ENCODE measurements at places on chromosomes 2 and 18.
A peak's percentile ranks its signal among the peaks of the same experiment; 100 is the strongest.

- DNase-seq = no peak
Observed at GRCh38 chr2:65390134-65390533, 42.3 kb downstream of the SPRED2 start.

DNA sequence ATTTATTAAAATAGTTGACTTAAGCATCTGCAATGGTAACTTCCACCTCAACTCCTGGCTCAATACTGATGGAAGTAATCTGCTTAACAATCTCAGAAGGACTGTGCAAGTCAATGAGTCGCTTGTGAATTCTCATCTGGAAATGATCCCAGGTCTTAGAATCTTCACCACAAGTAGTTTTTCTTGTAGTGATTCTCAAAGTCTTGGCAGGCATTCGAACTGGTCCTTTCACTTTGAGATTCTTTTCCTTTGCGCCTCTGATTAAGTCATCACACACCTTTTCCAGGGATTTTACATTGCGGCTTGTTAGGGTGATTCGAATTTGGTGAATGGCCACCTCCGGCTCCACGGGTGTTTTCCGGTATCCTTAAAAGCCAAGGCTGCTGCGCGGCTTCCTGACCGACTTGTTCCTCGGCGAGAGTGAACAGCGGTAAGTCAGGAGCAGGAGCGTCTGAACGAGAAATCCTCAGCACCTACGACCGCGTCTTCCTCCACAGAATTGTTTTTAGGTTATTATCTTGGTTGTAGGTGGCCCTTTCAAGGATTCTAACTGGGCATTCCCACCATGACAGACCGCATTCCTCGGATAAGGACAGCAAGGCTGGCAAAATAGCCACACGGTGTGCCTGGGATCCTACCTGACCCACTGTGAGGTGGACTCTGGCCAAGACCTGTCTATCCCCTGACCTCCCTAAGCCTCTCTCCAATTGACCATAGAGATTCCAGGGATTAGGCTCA is 23.8 kb upstream of the SLC20A1 start:
- DNase-seq = no peak

DNA sequence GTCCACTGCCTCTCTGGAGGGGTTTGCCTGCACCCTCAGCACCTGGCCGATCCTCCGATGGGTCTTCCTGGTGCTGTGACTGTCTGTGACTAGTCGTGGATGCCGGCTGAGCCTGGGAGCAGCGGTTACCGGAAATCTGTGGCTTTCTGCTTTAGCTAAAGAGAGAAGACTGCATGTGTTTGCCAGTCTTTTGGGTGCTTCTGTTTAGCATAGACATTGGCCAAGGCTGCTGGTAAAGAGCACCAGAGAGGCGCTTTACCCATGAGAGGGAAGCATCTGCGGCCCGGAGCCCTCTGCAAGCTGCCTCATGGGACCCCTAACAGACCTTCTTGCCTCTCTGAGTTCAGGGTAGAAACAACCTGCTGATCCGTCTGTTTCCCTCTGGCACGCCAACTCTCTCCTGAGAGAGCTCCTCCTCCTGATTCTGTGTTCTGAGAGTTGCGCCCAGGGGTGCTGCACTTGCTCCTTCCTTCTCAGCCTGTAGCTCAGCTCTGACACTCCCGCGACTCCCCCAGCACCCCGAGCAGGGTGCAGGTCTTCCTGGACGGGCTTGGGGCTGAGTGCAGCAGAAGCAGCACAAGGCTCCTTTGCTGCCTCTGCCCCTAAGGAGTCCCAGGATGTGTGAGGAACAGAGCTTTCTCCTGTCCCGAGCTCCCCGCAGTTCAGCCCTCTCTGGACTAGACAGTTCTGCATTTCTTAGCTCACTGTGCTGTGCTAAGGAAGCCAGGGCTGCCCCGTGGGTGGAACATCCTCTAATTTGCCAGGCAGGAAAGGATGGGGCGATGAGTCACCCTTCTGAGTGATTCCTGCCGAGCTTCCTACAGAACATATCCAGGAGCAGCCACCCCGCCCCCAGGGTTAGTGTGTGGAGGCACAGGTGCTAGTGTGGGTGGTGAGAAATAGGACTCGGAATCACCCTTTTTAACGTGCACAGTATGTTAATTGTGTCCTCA is 203.2 kb downstream of the SH3RF3 start:
- DNase-seq = no peak

GRCh38 chr2:8529706-8530277 is 152.1 kb upstream of the ID2 start:
- no peak for DNase-seq

- DNase-seq = no peak
Observed at GRCh38 chr18:54743605-54743995, 84.7 kb upstream of the RAB27B start.

- no peak for DNase-seq
Observed at GRCh38 chr2:67412424-67412823, 15.3 kb downstream of the ETAA1 start.

DNA sequence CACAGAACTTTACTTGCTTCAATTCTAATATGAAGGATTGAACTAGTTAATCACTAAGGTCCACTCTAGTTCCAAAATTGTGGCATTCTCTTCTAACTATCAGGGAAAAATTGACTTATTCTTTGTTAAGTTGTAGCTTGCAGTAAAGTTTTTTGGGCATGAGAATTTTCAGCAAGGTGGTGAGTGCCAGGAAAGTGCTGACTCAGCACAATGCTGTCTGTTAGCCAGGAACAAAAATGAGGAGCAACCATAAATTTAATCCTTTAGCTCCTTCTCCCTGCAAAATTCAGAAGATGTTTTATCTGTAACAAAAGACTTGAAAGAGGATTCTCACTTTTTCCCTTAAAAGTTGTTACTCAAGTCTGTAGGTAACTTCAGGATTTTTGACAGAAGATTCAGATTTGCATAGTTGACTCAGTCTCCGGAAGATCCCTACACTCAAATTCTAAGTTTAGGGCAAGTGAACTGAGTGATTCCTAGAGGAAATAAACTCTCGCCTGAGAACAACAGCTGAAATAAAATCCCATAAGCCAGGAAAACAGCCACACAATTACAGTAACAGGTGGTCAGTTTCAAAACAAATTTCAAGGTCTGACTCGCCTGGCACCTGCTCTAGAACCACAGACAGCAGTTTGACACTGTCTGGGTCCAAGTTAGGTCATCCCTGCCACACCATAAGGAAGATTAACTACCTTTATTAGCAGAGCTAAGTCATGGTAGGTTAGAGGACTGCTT is 20.2 kb upstream of the DARS1 start:
- no peak for DNase-seq

GRCh38 chr2:9707008-9707407 is 76.2 kb upstream of the YWHAQ start:
- peak; percentile 50 for DNase-seq

- DNase-seq = no peak
Observed at GRCh38 chr2:9844036-9844483, 786 bp downstream of the TAF1B start.

- DNase-seq = no peak
Observed at GRCh38 chr2:237121321-237121720, 35.6 kb downstream of the COPS8 start.

DNA sequence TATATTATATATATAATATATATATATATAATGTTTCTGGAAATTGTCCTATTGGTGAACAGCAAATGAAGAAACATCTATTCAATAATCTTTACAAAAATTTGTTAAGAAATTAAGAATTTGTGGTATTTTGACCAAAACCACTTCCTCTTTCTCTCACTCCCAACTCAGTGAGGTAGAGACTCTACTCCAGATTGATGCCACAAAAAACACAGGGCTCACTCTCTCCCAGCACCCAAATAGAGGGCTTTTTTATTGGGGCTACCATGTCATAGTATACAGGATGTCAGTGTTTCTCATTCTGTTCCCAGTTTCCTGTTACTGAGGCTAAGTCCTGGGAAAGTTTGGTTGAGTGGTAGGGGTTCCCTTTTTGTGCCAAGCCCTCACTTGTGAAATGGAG is 1155.4 kb downstream of the BCL11A start:
- DNase-seq = no peak

- DNase-seq = peak; percentile 46
Observed at GRCh38 chr2:197184959-197185586, 125.5 kb downstream of the ANKRD44 start.

- no peak for DNase-seq
Observed at GRCh38 chr2:216583147-216583546, 50.1 kb upstream of the IGFBP2 start.

DNA sequence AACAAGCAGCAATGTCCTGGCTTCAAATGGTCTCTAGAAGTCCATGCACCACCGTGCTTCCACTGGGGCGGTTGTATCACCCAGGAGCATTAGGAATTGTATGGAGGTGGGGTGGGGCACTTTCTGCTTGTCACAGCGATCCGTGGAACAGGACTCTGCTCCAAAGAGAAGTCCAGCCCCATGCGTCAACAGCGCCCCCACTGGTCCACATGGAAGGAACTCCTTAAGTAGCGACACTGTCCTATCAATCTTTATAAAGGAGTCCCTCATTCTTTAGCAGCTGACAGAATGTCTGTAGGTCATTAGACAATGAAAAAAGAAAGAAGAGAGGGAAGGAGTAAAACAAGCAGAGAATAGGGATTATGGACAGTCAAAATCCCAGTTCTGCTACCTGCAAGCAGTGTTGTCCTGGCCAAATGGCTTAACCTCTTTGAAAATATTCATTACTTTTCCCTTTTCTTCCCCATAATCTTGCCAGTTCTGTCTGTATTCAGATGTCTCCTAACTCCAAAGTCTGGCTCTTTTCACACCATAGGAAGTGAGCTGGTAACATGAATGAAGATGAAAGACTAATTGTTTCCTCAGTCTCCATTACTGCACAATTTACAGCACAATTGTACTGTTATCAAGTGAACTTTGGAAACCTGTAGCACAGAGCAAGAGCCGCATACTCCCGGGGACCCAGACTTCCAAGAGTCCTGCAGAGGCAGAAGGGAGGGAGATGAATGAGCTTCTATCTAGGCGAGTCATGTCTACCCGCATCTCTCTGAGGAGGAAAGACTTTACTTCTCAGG is 9.9 kb downstream of the NFE2L2 start:
- DNase-seq = peak; percentile 68

- no peak for DNase-seq
Observed at GRCh38 chr18:48798334-48799245, 152.2 kb downstream of the SMAD7 start.

DNA sequence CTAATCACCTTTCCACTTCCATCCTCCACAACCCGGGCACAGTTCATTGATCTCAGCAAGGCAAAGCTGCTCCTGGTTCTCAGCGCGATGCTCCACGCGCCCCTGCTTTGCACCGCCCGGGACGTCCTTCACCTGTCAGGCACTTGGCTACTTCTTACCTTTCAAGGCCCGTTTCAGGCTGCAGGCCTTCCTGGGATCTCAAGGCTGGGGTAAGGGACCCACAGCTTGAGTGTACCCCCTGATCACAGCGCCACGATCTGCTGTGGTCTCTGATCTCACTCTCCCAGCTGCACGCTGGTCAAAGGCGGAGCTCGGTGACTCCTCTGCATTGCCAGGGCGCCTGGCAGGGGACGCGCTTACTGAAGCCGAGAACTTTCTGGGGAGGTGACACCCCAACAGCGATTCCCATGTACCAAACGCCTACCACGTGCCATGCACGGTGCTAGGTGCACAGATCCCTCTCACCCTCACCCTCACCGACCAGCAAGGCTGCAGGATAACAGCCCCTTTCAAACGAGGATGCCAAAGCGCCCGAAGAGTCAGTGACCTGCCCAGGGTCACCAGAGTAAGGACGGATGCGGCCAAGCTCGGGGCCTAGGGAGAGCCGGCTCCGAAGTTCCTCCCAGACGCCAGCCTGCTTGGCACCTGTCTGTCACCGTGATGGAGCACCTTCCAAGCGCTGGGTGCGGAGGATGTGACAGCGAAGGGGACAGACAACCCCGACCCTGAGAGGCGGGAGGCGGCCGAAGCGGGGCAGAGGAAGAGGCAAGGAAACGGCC is 818 bp downstream of the ITGB1BP1 start:
- no peak for DNase-seq

GRCh38 chr18:76801567-76802505 is 20.5 kb upstream of the ZNF236 start:
- DNase-seq = peak; percentile 76

GRCh38 chr2:101762451-101763171 is 65.1 kb downstream of the MAP4K4 start:
- no peak for DNase-seq

Measured in liver (tissue), 10 donors.